ENCODE measurements at places on chromosomes 12 and 14.

DNA sequence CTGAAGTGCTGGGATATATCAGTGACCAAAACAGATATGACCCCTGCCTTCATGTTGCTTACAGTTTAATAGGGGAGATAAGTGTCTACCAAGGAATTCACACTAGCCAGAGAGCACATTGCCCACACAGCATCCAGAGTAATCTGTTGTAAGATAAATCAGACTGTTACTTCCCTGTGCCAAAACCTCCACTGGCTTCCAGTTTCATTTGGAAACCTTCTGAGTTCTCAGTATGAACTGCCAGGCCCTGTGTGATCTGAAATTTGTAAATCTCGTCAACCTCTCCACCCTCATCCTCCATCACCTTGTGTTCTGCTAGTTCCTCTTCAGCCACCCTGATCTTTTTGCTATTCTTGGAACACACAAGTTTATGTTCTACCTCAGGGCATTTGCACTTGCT is 154.7 kb downstream of the ETV6 start:
- no peak for DNase-seq

GRCh38 chr12:24854908-24855307 is 94.0 kb downstream of the BCAT1 start:
- no peak for DNase-seq

DNA sequence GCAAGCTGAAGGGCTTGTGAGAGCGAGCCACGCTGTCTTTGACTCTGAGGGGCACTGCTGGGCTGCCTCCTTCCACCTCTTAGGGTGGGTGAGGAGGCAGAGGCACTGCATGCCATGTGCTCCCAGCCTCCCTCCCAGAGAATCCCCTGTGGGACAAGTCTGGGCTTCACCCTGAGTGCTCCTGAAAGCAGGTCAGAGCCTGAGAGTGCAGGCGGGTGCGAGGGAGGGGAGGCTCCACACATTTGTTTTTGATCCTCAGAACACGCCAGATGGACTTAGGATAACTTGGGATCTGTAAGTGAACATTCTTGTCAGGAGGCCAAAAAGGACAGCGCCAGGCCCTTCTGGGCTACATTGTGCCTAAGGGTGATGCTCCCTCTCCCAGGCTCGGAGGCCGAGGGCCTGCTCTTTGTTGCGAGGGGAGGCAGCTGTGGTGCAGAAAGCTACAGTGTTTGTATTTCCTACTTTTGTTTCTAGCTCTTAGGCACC is 155.4 kb downstream of the TMX1 start:
- no peak for DNase-seq

DNA sequence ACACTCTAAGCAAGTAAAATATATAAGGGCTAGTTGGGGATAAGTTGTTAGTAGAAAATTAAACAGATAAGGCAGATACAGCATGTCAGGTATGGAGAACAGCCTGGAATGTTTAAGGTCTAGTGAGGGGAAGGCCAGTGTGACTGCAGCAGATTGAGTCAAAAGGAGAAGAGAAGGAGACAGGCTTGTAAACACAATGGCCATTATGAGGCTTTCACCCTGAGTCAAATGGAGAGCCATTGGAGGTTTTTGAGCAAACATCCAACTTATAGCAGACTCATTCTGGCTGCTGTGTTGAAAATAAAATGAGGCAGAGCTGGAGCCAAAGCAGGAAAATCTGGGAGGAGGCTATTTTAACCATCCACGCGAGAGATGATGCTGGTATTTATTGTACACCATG is 142.0 kb downstream of the DUSP6 start:
- DNase-seq: no peak

DNA sequence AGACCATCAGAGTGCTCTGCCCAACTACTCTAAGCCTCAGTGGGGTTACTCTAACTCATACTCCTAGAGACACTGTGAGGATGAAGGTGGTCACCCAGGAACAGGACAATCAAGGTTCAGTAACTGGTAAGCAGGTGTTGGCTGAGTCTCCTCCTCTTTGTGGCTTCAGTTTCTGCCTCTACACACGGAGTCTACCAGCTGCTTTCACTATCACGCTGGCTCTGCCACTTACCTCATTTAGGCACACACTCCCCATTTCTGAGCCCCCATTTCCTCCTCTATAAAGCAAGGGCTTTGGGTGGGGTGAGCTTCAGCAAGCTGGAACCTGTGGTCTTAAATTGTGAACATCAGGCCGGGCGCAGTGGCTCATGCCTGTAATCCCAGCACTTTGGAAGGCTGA is 7.3 kb upstream of the TCHP start:
- no peak for DNase-seq

DNA sequence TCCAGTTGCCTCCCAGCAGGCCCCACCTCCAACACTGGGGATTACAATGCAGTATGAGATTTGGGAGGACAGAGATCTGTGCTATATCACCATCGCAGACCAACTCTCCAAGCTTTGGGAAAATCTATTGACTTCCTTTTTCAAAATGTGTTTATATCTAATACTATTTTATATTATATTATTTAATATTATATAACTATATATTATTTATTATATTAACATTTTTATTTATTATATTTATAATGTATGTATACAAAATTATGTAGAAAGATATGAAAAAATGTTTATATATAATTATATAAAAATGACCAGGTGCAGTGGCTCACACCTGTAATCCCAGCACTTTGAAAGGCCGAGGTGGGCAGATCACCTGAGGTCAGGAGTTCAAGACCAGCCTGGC is 36.4 kb downstream of the DNAH10 start:
- no peak for DNase-seq

DNA sequence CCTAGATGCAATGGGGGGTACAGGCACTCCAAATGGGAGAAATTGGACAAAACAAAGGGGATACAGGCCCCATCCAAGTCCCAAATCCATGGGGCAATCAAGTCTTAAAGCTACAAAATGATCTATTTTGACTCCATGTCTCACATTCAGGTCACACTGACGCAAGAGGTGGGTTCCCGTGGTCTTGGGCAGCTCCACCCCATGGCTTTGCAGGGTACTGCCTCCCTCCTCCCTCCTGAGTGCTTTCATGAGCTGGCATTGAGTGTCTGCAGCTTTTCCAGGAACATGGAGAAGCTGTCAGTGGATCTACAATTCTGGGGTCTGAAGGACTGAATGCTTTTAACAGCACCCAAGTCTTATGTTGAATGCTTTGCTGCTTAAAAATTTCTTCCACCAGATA is 274.5 kb upstream of the LRIG3 start:
- DNase-seq: no peak

- no peak for DNase-seq
These were observed 3.6 kb upstream of the EDDM3A start for GRCh38 chr14:20742132-20742531.

DNA sequence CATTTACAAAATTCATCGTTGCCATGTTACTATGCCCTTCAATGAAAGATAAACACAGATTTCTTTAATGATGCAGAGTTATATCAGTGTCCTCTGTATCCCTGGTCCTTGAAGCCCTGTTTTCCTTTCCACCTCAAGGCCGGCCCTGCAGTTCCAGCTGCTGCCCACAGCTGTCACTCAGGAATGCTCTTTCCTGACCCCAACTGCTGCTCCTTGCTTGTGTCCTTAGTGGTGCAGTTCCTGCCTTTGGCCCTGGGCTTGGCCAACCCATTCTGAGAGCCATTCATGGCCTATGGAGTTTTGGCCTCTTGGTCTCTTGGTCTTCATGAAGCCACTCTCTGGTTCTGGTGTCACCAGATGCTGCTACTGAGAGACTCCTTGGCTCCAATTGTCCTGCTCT is 93.1 kb downstream of the GAS2L3 start:
- DNase-seq: no peak

GRCh38 chr14:30645600-30645999 is 23.5 kb downstream of the SCFD1 start:
- no peak for DNase-seq

- DNase-seq: no peak
These were observed 446.8 kb upstream of the SOX5 start for GRCh38 chr12:24396224-24396623.

GRCh38 chr12:25126746-25127145 is 68.2 kb downstream of the DNAI7 start:
- DNase-seq: no peak

- DNase-seq: no peak
These were observed 148.8 kb downstream of the TMEM30B start for GRCh38 chr14:61132336-61132735.

DNA sequence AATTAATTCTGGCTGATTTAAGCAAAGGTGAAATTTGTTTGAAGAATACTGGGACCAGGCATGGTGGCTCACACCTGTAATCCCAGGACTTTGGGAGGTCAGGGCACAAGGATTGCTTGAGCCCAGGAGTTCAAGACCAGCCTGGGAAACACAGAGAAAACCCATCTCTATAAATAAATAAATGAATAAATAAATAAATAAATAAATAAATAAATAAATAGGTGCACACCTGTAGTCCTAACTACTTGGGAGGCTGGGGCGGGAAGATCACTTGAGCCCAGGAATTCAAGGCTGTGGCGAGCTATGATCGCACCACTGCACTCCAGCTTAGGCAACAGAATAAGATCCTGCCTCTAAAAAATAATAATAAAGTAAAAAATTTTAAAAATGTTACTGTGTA is 4.4 kb upstream of the C14orf39 start:
- DNase-seq: no peak

- no peak for DNase-seq
These were observed 27.3 kb upstream of the EMP1 start for GRCh38 chr12:13169272-13169671.

All from LNCaP clone FGC (cell line).